ENCODE measurements at places on chromosomes 11 and 22.

DNA sequence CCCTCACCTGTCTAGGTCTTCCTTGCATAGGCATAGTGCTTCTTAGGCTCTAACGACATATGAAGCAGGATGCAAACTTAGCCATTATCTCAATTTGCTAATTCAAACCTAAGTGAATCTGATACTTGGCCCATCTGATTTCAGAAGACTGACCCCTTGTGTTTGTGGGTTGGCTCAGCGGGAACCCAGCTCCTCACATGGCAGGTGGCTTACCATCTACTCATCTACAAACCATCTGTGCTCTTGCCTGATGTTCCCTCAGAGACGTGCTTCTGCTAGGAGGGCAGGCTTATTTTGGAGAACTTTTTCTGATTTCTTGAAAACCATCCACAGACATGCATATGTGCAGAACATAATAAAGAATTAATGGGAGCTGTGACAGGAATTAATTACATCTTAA lies 15.2 kb downstream of the ELMOD1 start:
- DNase-seq: no peak

DNA sequence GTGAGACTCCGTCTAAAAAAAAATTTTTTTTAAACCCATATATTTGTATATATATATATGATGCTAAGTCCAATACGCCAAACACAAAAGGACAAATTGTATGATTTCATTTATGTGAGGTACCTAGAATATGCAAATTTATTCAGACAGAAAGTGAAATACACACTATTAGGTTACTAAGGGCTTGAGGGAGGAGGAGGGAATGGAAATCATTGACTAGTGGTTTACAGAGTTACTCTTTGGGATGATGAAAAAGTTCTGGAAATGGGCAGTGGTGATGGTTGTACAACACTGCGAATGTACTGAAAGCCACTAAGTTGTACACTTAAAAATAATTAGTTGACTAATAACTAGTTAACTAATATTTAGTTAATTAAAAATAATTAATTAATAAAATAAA lies 36.2 kb upstream of the FGF3 start:
- DNase-seq: no peak

GRCh38 chr11:44698252-44698912 lies 28.4 kb upstream of the TSPAN18 start:
- no peak for DNase-seq

DNA sequence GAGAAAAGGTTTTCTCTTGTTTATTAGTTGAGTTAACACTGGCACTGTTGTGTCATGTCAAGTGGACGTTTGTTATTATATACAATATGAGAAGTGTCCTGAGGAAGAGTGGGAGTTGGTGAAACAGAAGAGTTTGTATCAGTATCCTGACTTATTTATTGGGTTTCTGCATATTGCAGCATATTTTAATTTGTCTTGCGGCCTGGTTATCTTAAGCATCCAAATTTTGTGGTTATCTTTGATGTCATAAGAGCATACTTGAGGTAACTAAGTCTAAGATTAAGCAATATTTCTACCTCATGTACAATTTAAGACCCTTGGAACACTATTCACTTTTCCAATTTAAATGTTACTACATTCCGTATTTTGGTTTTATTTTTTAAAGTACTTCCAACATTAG lies 103.5 kb downstream of the DDX10 start:
- no peak for DNase-seq

- DNase-seq: no peak
These were observed 39.4 kb upstream of the CBX6 start for GRCh38 chr22:38911434-38911833.

DNA sequence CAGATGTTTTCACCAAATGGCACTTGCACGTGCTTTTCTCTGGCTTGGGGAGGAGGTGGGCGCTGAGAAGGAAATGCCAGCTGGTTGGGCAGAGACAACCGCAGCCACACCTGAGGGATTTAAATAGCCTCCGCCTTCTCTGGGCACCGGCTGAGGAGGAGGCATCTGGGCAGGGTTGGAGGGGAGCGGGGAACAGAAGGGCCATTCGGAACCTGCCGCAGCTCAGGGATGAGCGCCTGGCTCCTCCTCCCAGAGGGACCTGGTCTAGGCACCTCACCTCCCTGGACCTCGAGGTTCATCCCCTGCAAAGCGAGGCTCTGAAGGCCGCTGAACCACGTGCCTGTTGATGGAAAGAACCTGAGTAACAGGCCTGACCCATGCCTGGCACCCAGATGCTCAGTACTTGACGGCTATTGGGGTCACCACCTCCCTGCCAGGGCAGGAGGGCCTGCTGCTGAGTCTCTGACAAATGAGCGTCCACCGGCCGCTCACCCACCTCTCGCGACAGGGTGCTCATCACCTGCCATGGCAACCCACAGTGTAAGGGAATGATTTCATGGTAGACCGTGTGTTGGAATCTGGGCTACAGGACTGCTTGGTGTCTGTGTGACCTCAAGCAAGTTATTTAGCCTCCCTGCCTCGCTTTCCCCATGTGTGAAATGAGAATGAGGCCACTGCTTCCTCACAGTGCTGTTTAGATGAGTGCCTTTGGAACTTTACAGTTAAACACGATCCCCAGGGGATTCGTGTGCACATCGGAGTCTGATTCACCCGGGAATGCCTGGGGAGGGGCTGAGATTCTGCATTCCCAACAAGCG lies 2.0 kb upstream of the KDELR3 start:
- no peak for DNase-seq

DNA sequence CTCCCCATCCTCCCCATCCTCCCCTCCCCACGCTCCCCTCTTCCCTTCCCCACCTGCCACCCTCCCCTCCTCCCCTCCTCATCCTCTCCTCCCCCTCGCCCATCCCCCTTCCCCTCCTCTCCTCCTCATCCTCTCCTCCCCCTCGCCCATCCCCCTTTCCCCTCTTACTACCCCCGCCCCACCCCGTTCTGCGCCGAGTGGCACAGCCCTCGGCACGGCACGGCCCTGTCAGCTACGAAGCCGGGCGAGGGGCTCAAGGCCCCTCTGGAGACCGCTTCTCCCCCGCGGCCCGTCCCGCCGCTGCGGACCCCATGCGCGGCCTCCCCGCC lies 449.9 kb downstream of the OPCML start:
- no peak for DNase-seq

DNA sequence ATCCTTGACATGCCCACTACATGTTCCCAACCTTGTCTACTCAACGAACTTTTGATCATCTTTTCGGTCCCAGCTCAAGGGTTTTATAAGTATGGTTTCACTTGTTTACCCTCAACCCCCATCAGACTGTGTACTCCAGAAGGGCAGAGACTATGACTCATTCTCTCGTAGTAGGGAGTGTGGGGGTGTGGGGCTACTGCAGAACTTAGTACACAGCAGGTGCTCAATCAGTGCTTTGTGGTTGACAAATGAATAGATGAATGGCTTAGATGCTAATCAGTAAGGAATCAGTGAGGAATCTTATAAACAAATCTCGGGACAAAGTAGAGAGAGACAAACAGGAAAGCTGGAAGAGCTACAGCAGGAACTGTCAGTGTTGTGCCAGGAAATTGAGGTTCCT lies 151.7 kb upstream of the PLET1 start:
- DNase-seq: no peak

- no peak for DNase-seq
These were observed 111.5 kb upstream of the E2F8 start for GRCh38 chr11:19352072-19352770.

Measured in cortex of kidney (tissue), 1 donor.